ENCODE measurements at places on chromosomes 2 and 18. TPM values are rescaled to one million over a fixed set of nuclear protein-coding genes. Genes with fewer than 3 reads are reported as not detected.

FTCDNL1 gene
- total RNA-seq: 0.13 TPM

KCTD1 gene
- 17.9 TPM for total RNA-seq

GRCh38 chr2:119431155-119431975, at the start of gene TMEM37:
Gene TMEM37, plus strand, starts transcription at chr2:119431854. Its CDS starts 50 bp downstream, at chr2:119431904.
- no peak within 1 kb of the TSS for H3K27ac ChIP-seq
- peak within 1 kb of the TSS; percentile 48 for H3K4me3 ChIP-seq
- H3K4me1 ChIP-seq: no peaks in the 10 kb centered on the region
- peaks cover 5% of the 10 kb centered on the region for H3K27me3 ChIP-seq
- peak; percentile 74 for DNase-seq

DNA sequence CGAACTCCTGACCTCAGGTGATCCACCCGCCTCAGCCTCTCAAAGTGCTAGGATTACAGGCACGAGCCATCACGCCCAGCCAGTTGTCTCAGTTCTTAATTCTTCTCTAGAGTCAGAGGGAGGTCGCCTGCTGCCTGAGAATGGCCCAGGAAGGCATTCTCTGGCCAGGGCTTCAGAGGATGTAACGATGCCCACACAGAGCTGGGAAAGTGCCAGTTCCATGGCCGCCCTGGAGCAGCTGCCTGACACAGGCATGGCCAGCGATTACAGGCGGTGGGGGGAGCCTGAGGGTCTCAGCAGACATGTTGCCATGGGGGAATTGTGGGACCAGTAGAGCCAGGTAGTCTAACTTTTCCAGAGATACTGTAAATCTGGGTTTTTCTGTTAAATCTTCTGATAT, 25.6 kb upstream of the DNMT3A start:
- DNase-seq: no peak
- no peak overlapping the region for H3K27ac ChIP-seq
- no peak overlapping the region for H3K4me3 ChIP-seq

DNA sequence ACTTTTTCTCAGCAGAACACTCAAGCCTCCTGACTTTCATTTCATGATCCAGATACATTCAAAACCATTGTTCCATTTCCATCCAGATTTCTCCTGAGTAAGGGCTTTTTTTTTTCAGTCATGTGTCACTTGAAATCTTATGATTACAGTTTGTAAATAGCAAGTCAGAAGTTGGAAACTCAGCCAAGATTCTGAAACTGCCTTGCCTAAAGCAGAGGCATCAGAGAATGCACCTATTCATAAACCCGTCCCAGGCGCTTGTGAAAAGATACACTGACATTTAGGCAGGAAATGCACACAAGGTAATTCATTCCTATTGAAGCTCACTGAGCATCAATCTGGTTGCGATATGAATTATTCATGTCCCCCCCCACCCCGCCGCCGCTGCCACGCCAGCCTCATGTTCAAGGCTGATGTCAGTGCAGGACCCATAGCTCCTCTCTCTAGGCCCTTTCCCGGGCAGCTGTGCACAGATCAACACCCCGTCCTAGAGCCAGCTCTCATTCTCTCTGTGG, 30.4 kb upstream of the MGAT4A start:
- H3K27me3 ChIP-seq: peaks cover 3% of the 10 kb centered on the region
- no peak overlapping the region for H3K4me3 ChIP-seq
- DNase-seq: no peak
- H3K4me1 ChIP-seq: peaks cover 11% of the 10 kb centered on the region

GRCh38 chr2:88810017-88810416, 118.5 kb downstream of the RPIA start:
- H3K27me3 ChIP-seq: no peaks in the 10 kb centered on the region
- H3K4me3 ChIP-seq: no peak overlapping the region
- H3K36me3 ChIP-seq: no peaks in the 10 kb centered on the region

DNA sequence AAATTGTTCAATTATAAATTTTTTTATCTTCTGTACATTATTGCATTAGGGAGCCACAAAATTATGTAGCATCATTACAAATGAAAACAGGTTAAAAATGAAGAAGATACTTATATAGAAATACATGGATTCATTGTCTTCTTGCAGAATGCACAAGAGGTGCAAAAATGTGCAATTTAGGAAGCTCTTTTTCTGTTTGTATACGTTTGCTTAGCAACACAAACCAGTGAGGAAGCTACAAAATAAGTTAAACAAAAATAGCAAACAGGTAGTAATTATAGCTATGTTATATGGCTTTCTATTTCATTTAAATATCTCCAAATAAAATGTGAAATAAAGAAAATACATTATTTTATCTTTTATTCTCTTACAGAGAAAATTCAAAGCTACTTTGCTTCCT, 177.6 kb upstream of the SESTD1 start:
- H3K27me3 ChIP-seq: no peaks in the 10 kb centered on the region
- peaks cover 21% of the 10 kb centered on the region for H3K4me1 ChIP-seq
- DNase-seq: no peak
- no peaks in the 10 kb centered on the region for H3K36me3 ChIP-seq

GRCh38 chr18:76979906-76980305, 152.7 kb downstream of the MBP start:
- no peaks in the 10 kb centered on the region for H3K4me1 ChIP-seq
- no peak overlapping the region for H3K27ac ChIP-seq
- no peaks in the 10 kb centered on the region for H3K27me3 ChIP-seq
- no peak for DNase-seq
- no peak overlapping the region for H3K4me3 ChIP-seq

GRCh38 chr2:126220331-126220730, 435.6 kb upstream of the GYPC start:
- no peaks in the 10 kb centered on the region for H3K4me1 ChIP-seq
- H3K27me3 ChIP-seq: no peaks in the 10 kb centered on the region
- no peak overlapping the region for H3K27ac ChIP-seq
- H3K4me3 ChIP-seq: no peak overlapping the region
- no peak for DNase-seq
- no peaks in the 10 kb centered on the region for H3K36me3 ChIP-seq

GRCh38 chr2:45886171-45886663, 234.7 kb downstream of the PRKCE start:
- peaks cover 38% of the 10 kb centered on the region for H3K4me1 ChIP-seq
- no peaks in the 10 kb centered on the region for H3K36me3 ChIP-seq
- no peaks in the 10 kb centered on the region for H3K27me3 ChIP-seq
- no peak overlapping the region for H3K27ac ChIP-seq
- DNase-seq: no peak

DNA sequence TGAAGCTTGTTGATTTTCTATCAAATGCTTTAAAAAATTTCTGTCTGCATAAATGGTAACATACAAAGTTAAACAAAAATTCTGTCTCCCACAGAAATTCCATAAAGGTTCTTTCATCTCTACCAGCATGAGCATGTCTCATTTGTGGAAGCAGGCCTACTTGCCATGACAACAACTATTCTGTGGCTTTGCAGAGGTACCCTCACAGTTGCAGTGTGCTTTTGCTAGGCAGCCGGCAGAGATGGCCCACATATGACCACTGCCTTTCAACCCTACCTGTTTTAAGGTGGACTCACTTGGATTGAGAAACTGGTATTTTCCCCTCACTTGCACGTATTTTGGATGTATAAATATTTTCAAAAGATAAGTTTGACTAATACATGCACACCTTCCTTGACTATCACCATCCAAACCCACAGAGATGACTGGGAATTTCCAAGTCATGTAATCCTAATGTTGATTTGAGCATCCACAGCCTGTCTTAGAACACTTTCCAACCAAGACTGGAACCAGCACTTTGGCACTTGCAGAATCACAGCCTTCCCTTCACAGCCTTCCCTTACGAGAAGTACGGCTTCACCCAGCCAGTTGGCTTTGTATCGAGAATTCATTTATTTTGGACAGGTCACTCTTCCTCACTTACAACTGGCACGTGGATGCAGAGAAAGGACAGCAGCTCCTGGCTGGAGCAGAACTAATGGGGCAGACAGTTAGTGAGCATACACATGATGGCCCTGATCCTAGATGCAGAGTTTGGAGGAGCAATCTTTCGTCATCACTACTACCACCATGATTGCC, 9.3 kb upstream of the FHL2 start:
- no peaks in the 10 kb centered on the region for H3K36me3 ChIP-seq
- no peak overlapping the region for H3K4me3 ChIP-seq
- peaks cover 57% of the 10 kb centered on the region for H3K4me1 ChIP-seq

DNA sequence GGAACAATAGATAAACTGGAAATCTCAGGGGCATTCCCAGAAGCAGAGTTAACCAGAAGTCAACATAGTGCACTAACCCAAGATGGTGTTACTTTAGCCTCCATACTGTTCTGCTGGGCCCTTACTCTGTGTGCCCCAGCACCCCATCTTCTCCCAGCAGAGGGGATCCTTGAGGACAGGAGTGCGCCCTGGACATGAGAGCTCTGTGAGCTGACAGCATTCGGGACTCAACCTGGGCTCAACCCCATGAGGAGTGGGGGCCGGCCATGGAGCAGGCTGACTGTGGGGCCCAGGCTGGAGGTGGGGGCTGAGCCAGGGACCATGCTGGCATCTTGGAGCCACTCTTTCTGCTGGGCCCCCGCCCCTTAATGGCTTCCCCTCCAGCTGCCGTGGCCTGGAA, 156.3 kb upstream of the HS6ST1 start:
- no peaks in the 10 kb centered on the region for H3K36me3 ChIP-seq
- H3K4me3 ChIP-seq: no peak overlapping the region
- H3K27me3 ChIP-seq: no peaks in the 10 kb centered on the region

- H3K4me1 ChIP-seq: peaks cover 24% of the 10 kb centered on the region
- DNase-seq: peak; percentile 55
- peak overlapping the region; percentile 85 for H3K4me3 ChIP-seq
- H3K36me3 ChIP-seq: no peaks in the 10 kb centered on the region
- H3K27ac ChIP-seq: peak overlapping the region; percentile 95
Observed at GRCh38 chr2:101306410-101306809, 2.1 kb downstream of the RNF149 start.

MAP3K19 gene
- total RNA-seq: not detected

DNA sequence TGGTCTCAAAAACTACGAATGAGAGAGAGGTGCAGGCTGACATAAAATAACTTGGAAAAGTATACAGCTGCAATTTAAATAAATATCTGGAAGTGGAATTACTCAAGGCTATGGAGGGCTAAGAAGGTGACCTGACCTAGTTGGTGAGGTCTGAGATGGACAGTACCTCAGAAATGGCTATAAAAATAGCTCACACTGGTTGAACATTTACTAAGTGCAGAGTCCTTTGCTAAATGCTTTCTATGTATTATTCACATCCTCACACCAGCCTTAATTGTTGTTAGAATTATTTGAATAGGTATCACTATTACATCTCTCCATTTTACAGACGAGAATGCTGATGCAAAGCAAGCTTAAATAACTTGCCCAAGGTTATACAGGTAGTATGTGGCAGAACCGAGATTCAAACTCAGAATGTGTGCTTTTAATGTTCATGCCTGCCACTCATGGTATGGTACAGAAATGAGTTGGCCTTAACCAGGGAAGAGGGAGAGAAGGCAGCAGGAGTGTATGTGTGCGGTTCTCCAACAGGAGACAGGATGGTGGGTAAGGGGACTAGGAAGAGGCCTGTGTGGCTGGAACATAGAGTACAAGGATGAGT, 37.4 kb downstream of the MRPL44 start:
- no peaks in the 10 kb centered on the region for H3K27me3 ChIP-seq
- no peak overlapping the region for H3K4me3 ChIP-seq
- no peak for DNase-seq

DNA sequence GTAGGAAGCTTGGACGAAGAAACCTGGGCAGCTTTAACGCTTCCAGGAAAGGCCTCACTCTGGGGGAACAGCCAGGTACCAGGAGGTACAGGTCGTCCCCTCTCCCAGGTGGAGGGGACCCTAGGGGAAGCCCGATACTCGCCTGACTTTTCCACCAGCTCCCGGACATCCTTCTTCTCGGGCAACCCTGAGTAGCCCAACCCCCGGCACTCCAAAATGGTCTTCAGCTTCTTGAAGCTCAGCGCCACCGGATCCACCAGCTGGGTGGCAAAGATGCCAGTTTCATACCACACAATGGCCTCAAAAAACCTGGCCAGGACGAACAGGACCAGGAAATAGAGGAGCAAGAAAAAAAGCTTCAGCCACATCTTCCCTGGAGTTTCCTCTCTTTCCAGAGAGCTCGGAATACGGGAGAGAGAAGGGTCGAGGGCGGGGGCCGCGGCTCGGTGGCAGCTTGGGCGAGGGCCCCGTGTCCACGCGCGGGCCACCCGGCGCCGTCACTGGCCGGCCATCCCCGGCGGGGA, 1.1 kb downstream of the RNF103 start:
- H3K4me3 ChIP-seq: peak overlapping the region; percentile 96
- peak overlapping the region; percentile 87 for H3K27ac ChIP-seq
- no peaks in the 10 kb centered on the region for H3K27me3 ChIP-seq
- H3K4me1 ChIP-seq: peaks cover 13% of the 10 kb centered on the region
- peaks cover 9% of the 10 kb centered on the region for H3K36me3 ChIP-seq
- peak; percentile 63 for DNase-seq

TGFA gene
- 17.3 TPM for total RNA-seq

- no peak overlapping the region for H3K27ac ChIP-seq
- no peaks in the 10 kb centered on the region for H3K27me3 ChIP-seq
- H3K4me3 ChIP-seq: no peak overlapping the region
- H3K4me1 ChIP-seq: no peaks in the 10 kb centered on the region
- no peaks in the 10 kb centered on the region for H3K36me3 ChIP-seq
- DNase-seq: no peak
Observed at GRCh38 chr18:23903971-23904370, 110.6 kb upstream of the TTC39C start.

IL18RAP gene
- not detected for total RNA-seq
